ENCODE measurements at places on chromosomes 11 and 22.

DNA sequence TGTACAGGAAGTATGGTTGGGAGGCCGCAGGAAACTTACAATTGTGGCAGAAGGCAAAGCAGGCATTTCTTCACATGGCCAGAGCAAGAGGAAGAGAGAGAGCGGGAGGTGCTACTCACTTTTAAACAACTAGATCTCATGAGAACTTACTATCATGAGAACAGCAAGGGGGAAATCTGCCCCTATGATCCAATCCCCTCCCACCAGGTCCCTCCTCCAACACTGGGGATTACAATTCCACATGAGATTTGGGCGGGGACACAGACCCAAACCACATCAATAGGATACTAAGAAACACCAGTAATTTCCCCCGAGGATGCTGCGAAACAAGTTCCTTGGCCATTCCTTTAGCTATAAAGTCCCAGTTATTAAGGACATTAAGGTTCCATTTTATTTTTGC is 94.1 kb upstream of the SC5D start:
- no peak for DNase-seq

DNA sequence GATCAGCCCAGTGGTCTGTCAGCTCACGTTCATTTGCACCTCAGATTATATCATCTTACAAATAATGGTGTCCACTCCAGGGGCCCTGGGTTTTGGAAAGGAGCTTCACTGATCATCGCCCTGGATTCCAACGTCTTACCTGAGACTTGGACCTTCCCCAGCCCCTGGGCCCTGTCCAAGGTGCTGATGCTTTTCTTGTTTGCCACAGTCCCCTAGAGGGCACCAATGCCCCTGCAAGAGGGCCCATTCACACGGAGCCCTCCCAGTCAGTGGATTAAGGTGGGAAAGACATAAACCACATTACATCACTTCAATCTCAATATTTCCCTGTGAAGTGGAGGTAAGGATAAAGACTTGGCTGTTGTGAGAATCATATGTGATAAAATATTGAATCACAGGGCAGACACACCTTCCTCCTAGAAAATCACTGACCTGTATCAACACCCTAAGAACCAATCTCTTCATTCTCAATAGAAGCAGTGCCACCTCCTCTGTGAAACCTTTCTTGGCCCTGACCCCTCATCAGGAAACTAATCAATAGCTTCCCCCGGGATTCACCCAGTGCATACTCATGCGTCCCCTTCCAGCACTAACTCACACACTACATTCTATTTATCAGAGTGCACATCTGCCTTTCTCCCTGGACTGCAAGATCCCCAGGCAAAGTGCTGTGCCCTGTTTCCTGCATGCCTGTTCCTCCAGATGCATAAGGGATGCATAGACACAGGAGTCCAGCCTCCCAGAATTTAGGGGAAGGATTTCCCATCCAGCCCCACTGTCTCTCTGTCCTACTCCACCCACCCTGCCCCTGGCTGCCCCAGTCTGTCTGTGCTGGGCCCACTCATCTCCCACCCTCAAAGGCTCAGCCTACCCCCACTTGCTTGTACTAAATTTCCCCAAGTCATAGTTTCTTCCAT is 167.0 kb downstream of the BUD13 start:
- DNase-seq, result peak; percentile 60

GRCh38 chr11:8596504-8597046 is 2.5 kb upstream of the STK33 start:
- no peak for DNase-seq

DNA sequence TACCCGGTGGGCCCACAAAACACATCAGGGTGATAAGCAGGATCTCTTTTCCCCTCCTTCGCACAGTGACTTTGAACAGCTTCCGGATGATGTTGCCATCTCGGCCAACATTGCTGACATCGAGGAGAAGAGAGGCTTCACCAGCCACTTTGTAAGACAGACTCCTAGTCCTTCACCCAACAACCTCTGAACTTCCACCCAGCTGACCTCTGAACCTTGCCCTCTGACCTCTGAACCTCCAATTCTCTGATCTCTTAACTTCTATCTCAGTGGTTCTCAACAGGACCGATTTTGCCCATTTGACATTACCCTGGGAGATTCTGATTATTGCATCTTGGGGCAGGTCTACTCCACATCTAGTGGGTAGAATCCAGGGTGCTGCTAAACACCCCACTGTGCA is 3.2 kb downstream of the NCF4 start:
- DNase-seq, result no peak

- DNase-seq, result no peak
Measured at GRCh38 chr22:29343313-29343805, 27.9 kb upstream of the RASL10A start.

DNA sequence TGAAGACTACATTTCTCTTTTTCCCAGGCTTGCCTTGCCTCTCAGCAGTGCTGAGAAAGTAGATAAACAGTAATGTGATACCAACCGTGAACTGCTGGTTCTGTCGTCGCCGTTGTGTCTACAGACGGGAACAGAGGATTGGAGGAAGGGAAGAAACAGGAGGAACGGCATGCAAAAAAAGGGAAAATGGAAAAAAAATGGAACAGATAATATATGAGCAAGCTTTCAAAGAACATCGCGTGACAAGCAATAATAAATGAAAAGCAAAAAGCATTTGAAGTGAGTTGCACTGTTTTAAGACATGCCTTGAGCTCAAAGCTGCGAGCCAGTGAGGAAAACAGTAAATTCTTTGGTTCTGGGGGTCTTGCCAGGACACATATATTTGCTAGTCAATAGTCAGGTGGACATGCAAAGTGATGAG is 305.9 kb downstream of the CADM1 start:
- no peak for DNase-seq

DNA sequence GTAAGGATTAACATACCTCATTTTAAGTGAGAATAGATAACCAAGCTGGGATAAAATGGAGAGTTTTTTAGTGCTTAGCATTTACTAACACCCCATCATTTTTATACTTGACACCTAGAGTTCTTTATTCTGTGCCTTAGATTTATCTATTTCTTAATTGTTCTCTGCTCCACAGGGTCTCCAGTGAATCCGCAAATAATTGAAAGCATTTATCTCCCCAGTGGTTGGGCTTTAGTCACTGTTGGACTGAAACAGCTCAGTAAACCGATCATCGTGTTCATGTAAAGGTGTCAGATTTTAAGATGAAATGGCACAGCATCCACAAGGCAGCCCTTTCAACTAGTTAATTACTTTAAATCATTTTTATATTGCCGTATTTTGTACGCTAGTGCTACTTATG is 17.8 kb upstream of the GRIA4 start:
- DNase-seq, result no peak

- DNase-seq, result no peak
Measured at GRCh38 chr22:48734961-48735360, 1092.7 kb downstream of the BRD1 start.

DNA sequence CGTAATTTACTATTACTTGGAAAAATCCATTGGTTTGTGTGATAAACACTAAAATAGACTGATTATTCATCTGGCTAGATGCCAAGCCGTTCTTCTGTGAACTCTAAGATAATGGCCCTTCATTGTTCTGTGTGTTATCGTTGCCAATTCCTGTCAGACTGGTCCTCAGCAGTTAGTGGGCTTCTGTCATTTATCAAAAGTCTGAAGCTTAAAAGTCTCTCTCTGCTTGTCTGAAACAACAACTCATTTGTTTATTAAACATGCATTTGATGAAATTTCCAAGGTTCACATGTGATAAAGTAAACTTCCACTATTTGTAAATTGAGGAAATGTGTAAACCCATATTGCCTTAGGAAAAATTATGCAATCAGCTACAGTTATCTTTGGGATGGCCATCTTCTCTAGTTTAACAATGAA is 21.1 kb upstream of the RDX start:
- no peak for DNase-seq

GRCh38 chr22:20091690-20092476 is 11.8 kb downstream of the DGCR8 start:
- DNase-seq, result no peak

- DNase-seq, result no peak
Measured at GRCh38 chr22:48100685-48101417, 1338.4 kb downstream of the TBC1D22A start.

GRCh38 chr11:119319136-119319699 is 2.3 kb upstream of the MCAM start:
- no peak for DNase-seq

- DNase-seq, result no peak
Measured at GRCh38 chr11:1714908-1715885, 18.2 kb downstream of the KRTAP5-6 start.

- DNase-seq, result no peak
Measured at GRCh38 chr11:324156-324555, 3.5 kb upstream of the IFITM3 start.

- DNase-seq, result peak; percentile 83
Measured at GRCh38 chr11:78030429-78031325, 7.6 kb upstream of the KCTD14 start.

GRCh38 chr22:23305922-23306374 is 125.6 kb downstream of the BCR start:
- DNase-seq, result no peak

- no peak for DNase-seq
Measured at GRCh38 chr22:40237241-40237640, 59.5 kb downstream of the TNRC6B start.

- DNase-seq, result peak; percentile 38
Measured at GRCh38 chr22:20267441-20268278, 458 bp downstream of the RTN4R start.

- DNase-seq, result no peak
Measured at GRCh38 chr11:47325271-47326041, 27.0 kb downstream of the MYBPC3 start.

DNA sequence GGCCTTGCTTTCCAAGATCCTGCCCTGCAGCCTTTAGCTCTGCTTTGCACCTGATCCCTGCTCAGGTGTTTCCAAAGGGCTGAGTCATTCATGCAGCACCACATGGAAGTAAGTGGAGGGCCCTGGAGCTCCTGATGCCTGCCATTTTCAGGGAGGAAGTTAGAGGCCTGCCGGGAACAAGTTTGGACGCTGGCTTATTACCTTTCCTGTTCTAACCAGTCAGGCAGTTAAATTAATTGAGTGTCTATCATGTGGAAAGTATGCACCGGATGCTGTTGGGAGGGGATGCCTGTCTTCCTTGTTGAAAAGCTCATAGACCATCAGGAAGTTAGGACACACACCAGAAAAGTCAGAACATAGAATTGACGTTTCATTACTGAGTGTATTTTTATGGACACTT is 73.7 kb upstream of the PLET1 start:
- no peak for DNase-seq

Data from Calu3 (cell line).